ENCODE measurements at places on chromosomes 3 and 15.

- DNase-seq: no peak
Measured at GRCh38 chr3:37982331-37982730, 8.3 kb upstream of the VILL start.

DNA sequence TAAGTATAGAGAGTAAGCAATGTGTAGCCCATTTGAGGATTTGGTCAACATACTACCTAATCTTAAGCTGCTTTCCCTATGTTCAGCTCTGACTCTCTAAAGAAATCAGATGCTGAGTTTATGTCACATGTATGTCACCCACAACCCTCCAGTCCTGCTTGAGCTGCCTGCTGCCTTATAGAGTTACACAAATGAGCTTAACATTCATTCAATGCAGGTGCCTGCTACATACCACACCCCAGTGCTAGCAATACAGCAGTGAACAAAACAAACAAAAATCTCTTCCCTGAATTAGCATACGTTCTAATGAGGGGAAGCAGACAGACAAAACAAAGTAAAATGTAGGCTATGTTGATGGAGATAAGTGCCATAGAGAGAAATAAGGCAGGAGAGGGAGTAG lies 93.0 kb downstream of the HHLA2 start:
- no peak for DNase-seq

DNA sequence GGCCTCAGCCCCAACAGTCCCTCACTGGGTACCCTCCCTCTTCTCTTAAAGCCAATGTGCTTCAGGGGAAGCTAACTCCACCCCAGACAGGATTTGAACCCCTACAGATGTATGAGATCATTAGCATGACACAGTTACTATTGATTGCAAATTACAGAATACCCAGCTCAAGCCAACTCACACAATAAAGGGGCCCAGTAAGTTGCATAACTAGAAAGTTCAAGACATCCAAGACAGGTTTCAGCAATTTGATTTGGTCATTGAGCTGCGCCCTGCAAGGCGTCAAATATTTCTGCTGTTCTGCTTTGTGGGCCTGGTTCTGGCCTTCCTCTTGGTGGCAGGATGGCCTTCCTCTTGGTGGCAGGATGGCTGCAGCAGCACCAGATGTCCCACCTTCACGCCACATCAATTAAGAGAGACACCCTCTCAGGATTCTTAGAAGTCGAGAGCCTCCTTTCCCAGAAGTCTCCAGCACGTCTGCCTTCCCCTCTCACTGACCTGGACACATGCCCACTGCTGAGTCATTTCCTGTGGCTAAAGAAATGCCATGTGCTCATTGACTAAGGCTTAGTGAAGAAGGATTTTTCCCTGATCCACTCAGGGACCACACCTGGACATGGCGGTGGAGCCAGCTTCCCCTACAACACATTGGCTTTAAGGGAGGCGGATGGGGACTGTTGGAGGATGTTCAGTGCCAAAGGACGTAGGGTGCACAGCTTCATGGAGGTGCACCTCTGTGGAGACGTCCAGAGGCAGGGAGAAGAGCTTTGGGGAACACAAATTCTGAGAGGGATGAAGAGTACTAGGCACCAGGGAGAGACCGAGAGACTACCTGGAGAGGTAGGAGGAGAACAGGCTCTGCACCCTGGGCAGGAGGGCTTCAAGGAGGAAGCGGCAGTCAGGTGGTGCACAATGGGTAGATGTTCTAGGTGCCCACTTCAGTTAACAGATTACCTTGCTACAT lies 49.1 kb downstream of the DNASE1L3 start:
- no peak for DNase-seq

DNA sequence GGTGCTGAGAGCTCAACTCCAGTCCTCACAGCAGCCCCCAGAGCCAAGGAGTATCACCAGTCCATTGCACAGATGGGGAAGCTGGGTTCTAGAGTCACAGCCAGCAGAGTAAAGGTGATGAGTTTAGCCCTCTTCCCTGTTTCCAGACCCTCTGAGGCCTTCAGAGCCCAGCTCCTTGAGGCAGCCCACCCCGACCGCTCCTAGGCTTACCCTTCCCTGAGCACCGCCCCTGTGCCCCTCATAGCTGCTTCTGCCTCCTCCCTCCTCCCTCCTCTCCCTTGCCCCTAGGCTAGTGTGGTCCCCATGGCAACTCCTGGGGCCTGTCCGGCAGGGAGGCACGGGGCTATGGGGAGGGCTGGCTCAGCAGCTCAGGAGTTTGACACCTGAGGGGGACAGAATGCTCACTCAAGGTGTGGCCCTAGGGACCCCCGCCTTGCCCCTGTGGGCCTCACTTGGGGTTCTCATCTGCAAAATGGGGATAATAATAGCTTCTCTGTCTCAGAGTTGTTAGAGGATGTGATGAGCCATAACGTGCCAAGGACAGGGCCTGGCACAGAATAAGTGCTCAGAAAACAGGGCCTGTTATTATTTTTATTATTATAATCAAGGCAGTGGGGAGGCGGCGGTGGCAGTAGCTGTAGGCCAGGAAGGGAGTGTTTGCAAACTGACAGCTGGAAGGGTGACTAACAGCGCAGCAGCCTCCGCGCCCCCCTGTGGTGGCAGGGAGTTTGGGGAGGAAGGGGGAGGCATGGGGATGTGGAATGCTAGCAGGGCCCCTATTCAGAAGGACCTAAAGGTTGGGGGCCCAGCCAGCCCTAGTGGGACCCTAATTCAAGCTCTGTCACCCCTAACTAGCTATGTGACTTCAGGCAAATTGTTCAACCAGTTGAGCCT lies 11.5 kb downstream of the CSK start:
- DNase-seq: peak; percentile 81

- DNase-seq: no peak
Measured at GRCh38 chr15:40464595-40465185, 6.1 kb upstream of the CHST14 start.

DNA sequence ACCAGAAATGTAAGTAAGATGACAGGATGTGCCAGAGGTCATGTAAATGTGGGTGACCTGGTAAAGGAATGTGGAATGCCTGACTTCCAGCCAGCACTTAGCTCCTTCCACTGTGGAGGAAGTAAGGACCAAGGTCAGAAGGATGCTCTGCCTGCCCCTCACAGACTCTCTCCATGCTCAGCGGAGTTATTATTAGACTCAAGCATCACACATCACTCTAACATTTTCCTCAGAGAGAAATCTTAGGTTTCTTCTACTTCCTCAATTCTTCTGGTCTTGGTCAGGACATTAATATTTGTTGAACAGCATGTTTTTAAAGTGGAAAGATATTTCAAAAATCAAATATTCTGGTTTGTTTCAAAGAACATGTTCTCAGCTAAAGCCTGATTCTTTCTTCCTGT lies 231.4 kb upstream of the WNT5A start:
- DNase-seq: no peak

- no peak for DNase-seq
Measured at GRCh38 chr3:31196881-31197364, 302.5 kb upstream of the GADL1 start.

- no peak for DNase-seq
Measured at GRCh38 chr3:66602237-66602636, 101.4 kb upstream of the LRIG1 start.

- no peak for DNase-seq
Measured at GRCh38 chr3:105580296-105580965, 213.7 kb downstream of the ALCAM start.

DNA sequence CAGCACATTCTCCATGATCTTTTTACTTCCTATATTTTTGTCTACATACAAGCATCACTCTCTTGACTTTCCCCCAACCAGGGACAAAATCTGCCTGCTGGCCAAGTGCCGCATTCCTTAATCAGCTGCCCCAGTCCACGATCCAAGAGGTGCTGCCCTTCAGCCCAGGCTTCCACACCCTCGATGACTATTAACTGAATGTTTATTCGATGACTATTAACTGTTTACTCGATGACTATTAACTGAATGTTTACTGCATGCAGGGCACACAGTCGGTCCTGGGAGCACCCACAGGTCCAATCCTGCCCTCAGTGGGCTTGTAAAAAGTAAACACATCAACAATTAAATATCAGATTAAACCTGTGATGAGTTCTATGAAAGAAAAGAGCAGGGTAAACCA lies 256.9 kb downstream of the ARRDC4 start:
- no peak for DNase-seq

GRCh38 chr3:72340476-72341379 lies 507.5 kb downstream of the SHQ1 start:
- DNase-seq: no peak

GRCh38 chr3:1037631-1038030 lies 55.2 kb upstream of the CNTN6 start:
- no peak for DNase-seq

- DNase-seq: no peak
Measured at GRCh38 chr3:39281533-39281932, 1.7 kb upstream of the CX3CR1 start.

DNA sequence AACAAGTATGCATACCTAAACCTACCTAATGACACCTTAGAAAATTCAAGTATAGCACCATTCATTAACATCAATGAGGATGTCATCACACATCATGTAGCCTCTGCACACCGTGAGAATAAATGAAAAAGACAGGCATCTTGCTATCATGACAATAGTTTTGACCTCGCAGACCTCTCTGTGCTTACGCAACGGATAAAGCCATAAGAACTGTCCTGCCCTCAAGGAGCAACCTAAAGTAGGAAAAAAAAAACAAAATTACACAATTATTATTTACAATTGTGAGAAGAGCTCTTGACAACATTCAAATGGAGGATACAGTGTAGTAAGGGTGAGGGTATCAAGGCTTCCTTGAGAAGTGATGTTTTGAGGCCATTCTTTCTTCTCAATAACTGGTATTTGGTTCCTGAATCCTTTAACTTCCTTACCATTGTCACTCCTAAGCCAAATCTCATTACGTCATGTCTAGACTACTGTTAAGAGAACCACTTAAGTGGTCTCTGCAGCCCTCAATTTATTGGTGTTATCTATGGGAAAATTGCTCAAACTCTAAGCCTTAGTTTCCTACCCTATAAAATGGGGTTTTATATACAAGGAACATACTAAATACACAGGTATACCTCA lies 7.0 kb upstream of the SETD5 start:
- no peak for DNase-seq

- no peak for DNase-seq
Measured at GRCh38 chr15:90154861-90155626, 46.1 kb upstream of the SEMA4B start.

GRCh38 chr15:71532994-71533393 lies 277.4 kb upstream of the NR2E3 start:
- DNase-seq: no peak

DNA sequence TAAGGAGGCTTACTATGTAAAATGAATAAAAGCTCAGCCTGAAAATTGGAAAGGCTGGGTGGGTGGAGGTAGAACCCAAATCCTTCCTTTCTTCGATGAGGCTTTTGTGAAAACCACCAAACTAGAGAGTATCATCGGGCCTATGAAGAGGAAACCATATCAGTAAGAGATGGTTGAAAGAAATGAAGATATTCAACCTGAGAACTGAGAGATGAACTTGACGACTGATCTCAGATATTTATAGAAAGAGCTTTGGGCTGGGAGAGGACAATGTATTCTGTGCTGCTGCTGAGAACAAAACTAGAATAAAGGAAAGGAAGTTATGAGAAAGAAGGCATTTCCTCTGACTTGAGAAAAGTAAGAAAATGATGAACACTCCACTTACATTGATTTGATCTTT lies 236.6 kb downstream of the KCNH8 start:
- DNase-seq: no peak

DNA sequence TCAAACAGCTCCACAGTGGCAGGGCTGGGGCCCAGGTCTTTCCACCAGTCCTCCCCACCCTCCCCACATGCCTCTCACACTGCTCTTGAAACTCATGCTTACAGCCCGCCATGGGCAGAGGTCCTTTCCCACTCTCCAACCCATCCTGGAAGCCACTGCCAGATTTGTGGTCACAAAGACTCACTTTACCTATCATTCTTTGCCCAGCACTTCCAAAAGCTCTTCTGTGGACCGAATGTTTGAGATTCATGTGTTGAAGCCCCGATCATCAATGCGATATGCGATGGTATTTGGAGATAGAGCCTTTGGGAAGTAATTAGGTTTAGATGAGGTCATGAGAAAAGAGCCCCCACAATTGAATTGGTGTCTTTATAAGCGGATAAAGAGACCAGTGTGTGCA lies 247.8 kb downstream of the VPS13C start:
- no peak for DNase-seq

DNA sequence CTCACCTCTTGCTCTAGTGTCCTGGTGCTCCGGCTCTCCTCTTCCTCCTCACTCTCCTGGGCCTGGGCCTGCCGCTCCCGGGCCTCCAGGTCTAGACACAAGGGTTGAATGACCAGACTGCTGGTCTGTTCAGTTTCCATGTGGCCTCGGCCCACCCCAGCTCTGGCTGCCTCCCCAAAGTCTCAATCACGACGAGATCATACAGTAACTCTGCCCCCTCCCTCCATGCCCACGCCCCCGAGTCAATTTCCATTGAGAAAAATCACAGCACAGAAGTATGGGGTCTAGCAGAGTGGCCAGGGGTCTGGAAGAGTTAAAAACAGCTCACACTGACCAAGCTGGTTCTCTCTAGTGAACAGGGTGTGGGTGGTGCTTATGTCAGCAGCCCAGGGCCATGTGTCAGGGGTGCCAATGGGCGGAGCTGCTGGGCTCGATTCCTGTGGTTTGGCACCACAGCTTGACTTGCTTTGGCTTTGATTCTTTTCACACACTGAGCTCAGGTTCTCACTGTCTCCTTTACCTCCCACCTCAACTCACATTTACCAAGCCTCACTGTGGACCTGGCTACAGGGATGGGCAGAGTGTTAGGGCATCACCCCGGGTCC lies 6.9 kb downstream of the C15orf62 start:
- DNase-seq: peak; percentile 69

DNA sequence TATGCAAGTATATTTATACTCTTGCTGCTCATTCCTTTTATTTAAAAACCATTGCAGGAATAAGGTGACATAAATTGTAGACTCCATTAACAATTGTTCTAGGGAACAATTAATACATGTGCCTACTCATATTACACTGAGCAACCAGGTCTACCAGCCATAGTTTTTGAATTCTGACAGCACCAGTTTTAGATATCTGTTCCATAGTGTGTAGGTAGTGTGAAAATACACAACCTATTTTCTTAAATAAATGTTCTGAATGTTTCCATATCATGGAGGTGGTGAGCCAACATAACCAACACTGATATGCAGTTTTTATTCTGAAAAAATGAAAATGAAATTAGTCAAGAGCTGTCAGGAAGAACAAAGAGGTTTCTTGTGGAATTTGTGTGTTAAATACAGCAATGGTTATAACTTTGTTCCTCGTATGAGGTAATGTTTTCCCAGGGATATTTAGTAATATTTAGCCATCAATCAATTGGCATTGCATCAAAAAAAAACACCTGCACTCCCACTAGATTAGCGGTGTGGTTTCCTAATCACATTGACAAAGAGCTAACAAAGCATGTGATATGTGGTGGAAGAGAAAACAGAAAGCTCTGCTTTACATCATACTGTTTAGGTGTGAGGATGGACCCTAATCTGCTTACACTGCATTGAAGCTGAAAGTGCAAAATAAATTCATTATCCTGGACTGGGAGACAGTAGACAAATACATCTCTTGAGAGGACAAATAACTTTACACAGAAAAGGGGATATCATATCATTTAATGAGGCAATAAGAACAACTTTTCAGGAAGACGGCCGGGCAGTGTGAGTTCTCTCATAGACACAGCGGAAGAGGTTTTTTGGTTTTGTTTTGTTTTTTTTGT lies 369.5 kb upstream of the THBS1 start:
- no peak for DNase-seq

- DNase-seq: no peak
Measured at GRCh38 chr15:79160211-79160610, 69.6 kb upstream of the RASGRF1 start.

All from CD4-positive, alpha-beta T cell treated with Interleukin-21 for 1 hour (primary cell).